ENCODE measurements at places on chromosomes 6 and 20. TPM values are rescaled to one million over a fixed set of nuclear protein-coding genes. Genes with fewer than 3 reads are reported as not detected.
A peak's percentile ranks its signal among the peaks of the same experiment; 100 is the strongest.

Gene RREB1
- 1.5 TPM for polyA plus RNA-seq

Gene CLVS2
- not detected for polyA plus RNA-seq

Gene HSPA1L
- polyA plus RNA-seq: 0.90 TPM

Gene SRMS
- not detected for polyA plus RNA-seq

Gene POLH
- 17.9 TPM for polyA plus RNA-seq

Gene BMP5
- polyA plus RNA-seq: not detected

Gene UBE2C
- polyA plus RNA-seq: not detected

Gene SLC26A8
- not detected for polyA plus RNA-seq

GRCh38 chr6:107495196-107495643 lies 5.3 kb downstream of the SOBP start:
- no peak overlapping the region for H3K27ac ChIP-seq
- H3K4me3 ChIP-seq: no peak overlapping the region
- no peak for DNase-seq
- peaks cover 35% of the 10 kb centered on the region for H3K27me3 ChIP-seq
- H3K4me1 ChIP-seq: peaks cover 13% of the 10 kb centered on the region

- no peaks in the 10 kb centered on the region for H3K27me3 ChIP-seq
- DNase-seq: no peak
- no peak overlapping the region for H3K4me3 ChIP-seq
- H3K36me3 ChIP-seq: peaks cover 2% of the 10 kb centered on the region
Measured at GRCh38 chr6:89630488-89630887, 8.1 kb downstream of the LYRM2 start.

GRCh38 chr6:17919496-17919895 lies 67.9 kb downstream of the KIF13A start:
- DNase-seq: no peak
- no peak overlapping the region for H3K4me3 ChIP-seq
- no peaks in the 10 kb centered on the region for H3K36me3 ChIP-seq
- H3K4me1 ChIP-seq: peaks cover 3% of the 10 kb centered on the region

- peaks cover 85% of the 10 kb centered on the region for H3K27me3 ChIP-seq
- no peak for DNase-seq
- H3K4me3 ChIP-seq: no peak overlapping the region
- no peaks in the 10 kb centered on the region for H3K4me1 ChIP-seq
- H3K27ac ChIP-seq: no peak overlapping the region
- no peaks in the 10 kb centered on the region for H3K36me3 ChIP-seq
Measured at GRCh38 chr6:30443657-30444450, 45.5 kb upstream of the HLA-E start.

DNA sequence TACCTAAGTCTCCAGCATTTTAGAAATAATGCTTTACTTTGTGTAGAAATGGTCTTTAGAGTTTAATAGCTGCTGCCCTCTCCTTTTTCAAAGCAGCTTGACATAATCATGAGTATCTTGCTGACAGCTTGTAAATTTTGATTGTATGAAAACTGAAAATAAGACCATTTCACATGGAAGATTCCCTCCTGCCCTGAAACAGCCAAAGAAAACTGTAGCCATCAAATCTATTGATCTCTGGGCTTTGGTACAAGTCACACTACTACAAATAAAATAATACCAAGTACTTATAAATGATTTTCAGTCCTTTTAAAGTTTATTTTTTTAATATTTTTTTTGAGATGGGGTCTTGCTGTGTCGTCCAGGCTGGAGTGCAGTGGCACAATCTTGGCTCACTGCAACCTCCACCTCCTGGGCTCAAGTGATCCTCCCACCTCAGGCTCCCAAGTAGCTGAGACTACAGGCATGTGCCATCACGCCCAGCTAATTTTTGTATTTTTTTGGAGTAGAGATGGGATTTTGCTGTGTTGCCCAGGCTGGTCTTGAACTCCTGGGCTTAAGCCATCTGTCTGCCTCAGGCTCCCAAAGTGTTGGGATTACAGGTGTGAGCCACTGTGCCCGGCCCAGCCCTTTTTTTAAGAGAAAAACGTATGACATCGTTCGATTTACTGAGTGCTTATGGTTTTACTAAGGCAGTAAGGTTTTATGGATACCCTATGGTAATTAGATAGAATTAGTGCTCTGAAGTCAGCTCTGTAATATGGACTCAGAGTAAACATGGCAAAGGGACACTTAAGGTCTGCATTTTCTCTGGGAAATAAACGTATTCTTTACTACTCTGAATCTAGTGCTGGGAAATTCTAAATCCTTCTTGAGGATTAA lies 7.0 kb downstream of the PTPN1 start:
- H3K27me3 ChIP-seq: no peaks in the 10 kb centered on the region
- H3K4me3 ChIP-seq: peak overlapping the region; percentile 90
- DNase-seq: no peak
- peaks cover 70% of the 10 kb centered on the region for H3K4me1 ChIP-seq
- H3K27ac ChIP-seq: peak overlapping the region; percentile 95

- peaks cover 12% of the 10 kb centered on the region for H3K36me3 ChIP-seq
- no peak overlapping the region for H3K4me3 ChIP-seq
- peaks cover 31% of the 10 kb centered on the region for H3K4me1 ChIP-seq
- DNase-seq: no peak
- H3K27ac ChIP-seq: peak overlapping the region; percentile 27
- no peaks in the 10 kb centered on the region for H3K27me3 ChIP-seq
Measured at GRCh38 chr20:58331961-58332551, 22.5 kb downstream of the RAB22A start.

DNA sequence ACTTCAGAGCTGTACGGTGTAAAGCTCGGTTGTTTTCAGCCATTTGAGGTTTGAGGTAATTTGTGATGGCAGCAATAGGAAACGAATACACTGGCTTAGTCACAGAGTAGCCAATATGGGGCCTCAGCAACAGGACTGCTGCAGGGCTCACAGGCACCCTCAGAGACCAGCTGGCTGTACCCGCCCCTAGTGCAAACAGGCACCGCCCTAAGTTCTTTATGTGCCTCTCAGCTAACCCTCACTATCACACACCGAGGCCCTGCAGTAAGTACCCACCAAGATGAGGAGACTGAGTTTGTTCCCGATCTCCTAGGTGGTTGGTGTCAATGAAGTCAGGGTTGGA lies 11.2 kb upstream of the SERPINB9 start:
- DNase-seq: no peak
- H3K4me1 ChIP-seq: peaks cover 28% of the 10 kb centered on the region
- H3K4me3 ChIP-seq: no peak overlapping the region

- DNase-seq: no peak
- no peak overlapping the region for H3K4me3 ChIP-seq
- no peaks in the 10 kb centered on the region for H3K27me3 ChIP-seq
- H3K27ac ChIP-seq: no peak overlapping the region
- no peaks in the 10 kb centered on the region for H3K36me3 ChIP-seq
Measured at GRCh38 chr6:77337392-77337791, 125.9 kb downstream of the HTR1B start.

DNA sequence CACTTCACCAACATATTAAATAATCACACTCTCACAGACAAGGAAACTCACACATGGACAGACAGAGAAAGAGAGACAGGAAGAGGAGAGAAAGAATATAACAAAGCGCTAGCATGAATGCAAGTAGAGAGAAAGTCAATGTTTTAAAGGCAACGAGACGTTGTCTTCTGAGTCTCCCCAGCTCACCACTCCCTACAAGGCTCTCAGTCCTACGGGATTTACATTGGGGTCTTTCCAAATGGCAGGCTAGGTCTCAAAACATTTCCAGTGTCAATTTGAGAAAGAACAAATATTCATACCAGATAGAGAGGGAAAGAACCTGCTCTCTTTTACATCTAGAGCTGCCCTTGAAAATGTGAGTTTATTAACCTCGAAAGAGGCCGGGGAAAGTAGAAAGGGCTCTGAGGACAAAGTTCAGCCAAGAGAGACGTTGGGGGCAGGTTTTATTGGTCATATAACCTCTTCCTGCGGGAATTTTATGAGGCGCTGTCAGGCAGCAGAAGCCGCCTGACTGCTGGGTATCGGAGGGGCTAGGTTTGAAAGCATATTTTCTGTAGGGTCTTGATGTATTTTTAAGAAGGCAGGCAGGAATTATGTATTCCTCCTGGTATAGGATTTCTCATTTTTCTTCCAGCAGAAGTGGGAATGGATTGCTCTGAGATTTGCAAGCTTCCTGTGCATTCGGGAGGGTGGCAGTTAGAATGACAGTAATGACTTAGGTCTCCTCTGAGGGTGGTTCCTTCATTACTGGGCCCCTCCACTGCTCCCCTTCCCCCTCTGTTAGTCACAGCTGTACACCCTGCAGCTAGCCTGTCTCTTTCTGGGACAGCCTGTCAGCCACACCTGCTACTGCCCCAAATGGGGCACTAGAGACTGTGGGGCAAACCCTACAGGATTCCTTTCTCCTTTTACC lies 34.4 kb upstream of the KIF16B start:
- no peaks in the 10 kb centered on the region for H3K4me1 ChIP-seq
- H3K4me3 ChIP-seq: no peak overlapping the region
- DNase-seq: no peak
- H3K27me3 ChIP-seq: peaks cover 27% of the 10 kb centered on the region

DNA sequence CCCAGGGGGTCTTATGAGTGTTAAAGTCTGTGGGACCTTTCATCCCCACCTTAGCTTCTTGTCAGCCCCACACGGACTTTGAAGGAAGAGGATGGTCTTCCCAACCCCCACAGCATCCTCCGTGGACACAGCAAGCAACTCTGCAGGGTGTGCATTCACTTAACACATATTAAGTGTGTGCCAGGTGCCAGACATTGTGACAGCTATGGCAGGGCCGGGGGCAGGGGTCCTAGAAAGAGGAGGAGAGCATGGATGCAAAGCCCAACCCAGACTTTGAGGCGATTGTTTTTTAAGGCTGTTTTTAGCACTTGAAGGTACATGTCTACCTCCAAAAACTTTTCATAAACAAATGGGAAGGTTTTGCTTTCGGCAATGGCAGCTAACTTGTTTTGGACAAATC lies 121.6 kb upstream of the KCNG1 start:
- H3K27ac ChIP-seq: no peak overlapping the region
- peaks cover 12% of the 10 kb centered on the region for H3K36me3 ChIP-seq
- no peaks in the 10 kb centered on the region for H3K4me1 ChIP-seq
- peaks cover 15% of the 10 kb centered on the region for H3K27me3 ChIP-seq

- H3K27me3 ChIP-seq: peaks cover 3% of the 10 kb centered on the region
- H3K4me1 ChIP-seq: no peaks in the 10 kb centered on the region
- no peaks in the 10 kb centered on the region for H3K36me3 ChIP-seq
- no peak for DNase-seq
- peak overlapping the region; percentile 8 for H3K27ac ChIP-seq
Measured at GRCh38 chr20:18805881-18806280, 7.7 kb upstream of the SCP2D1 start.

- DNase-seq: no peak
- H3K4me3 ChIP-seq: no peak overlapping the region
- peaks cover 5% of the 10 kb centered on the region for H3K27me3 ChIP-seq
- peaks cover 5% of the 10 kb centered on the region for H3K4me1 ChIP-seq
Measured at GRCh38 chr6:105485456-105485855, 82.6 kb upstream of the PREP start.

- no peak for DNase-seq
- H3K4me1 ChIP-seq: peaks cover 18% of the 10 kb centered on the region
Measured at GRCh38 chr6:31858707-31859106, 3.9 kb downstream of the NEU1 start.

GRCh38 chr6:55704421-55704820 lies 125.4 kb upstream of the HMGCLL1 start:
- no peaks in the 10 kb centered on the region for H3K4me1 ChIP-seq
- H3K36me3 ChIP-seq: no peaks in the 10 kb centered on the region
- no peak overlapping the region for H3K27ac ChIP-seq
- no peak for DNase-seq

DNA sequence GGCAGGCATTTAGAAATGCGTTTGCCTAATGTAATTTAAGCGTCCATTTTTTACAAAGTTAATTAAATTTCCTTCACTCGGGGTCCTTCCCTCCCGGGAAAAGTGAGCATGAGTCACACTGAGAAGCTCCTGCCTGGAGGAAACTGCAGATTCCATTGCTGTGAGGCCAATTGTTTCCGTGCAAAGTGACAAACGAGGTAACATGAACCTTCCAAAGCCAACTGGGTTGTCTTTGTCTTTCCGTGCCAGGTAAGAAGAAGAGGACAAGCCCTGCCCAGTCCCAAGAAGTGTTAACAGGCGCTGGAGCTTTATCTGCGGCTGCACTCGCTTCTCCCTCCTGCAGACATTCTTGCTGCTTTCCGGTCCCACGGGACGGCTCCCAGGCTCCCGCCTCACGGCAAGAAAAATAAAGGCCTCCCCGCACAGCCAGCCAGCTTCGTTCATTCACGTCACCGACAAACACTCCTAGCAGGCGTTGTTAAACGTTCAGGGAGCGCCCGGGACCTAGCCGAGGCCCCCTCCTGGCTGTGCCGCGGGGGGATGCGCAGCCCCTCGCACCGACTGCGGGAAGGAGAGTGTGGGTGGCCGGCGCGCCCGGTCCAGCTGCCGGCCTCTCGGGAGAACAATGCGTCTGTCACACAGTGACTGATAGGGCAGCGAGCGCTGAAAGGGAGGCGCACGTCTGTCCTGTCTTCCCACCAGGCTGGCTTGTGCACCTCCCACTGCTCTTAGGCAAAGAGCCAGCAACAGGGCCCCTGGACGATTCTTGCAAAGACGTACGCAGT lies 61.5 kb upstream of the HDDC2 start:
- peaks cover 45% of the 10 kb centered on the region for H3K27me3 ChIP-seq
- peak overlapping the region; percentile 76 for H3K4me3 ChIP-seq
- H3K4me1 ChIP-seq: peaks cover 10% of the 10 kb centered on the region

DNA sequence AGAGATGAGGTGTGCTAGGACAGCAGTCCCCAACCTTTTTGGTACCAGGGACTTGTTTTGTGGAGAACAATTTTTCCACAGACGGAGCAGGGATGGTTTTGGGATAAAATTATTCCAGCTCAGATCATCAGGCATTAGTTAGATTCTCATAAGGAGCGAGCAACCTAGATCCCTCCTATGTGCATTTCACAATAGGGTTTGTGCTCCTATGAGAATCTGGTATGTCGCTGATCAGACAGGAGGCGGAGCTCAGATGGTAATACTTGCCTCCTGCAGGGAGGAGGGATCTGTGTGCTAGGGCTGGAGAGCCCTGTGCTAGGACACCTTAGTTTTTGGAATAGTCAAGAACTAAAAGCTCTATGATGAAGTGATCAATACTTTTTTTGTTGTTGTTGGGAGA lies 2.5 kb downstream of the SMIM13 start:
- no peak for DNase-seq
- H3K27ac ChIP-seq: no peak overlapping the region
- no peaks in the 10 kb centered on the region for H3K36me3 ChIP-seq
- peaks cover 25% of the 10 kb centered on the region for H3K4me1 ChIP-seq
- H3K4me3 ChIP-seq: no peak overlapping the region

GRCh38 chr6:94177429-94177828 lies 758.1 kb upstream of the EPHA7 start:
- no peaks in the 10 kb centered on the region for H3K36me3 ChIP-seq
- H3K27ac ChIP-seq: no peak overlapping the region
- no peak overlapping the region for H3K4me3 ChIP-seq
- no peaks in the 10 kb centered on the region for H3K27me3 ChIP-seq
- no peaks in the 10 kb centered on the region for H3K4me1 ChIP-seq
- no peak for DNase-seq

- peaks cover 22% of the 10 kb centered on the region for H3K36me3 ChIP-seq
- peaks cover 20% of the 10 kb centered on the region for H3K4me1 ChIP-seq
- peak; percentile 19 for DNase-seq
- no peak overlapping the region for H3K4me3 ChIP-seq
- peak overlapping the region; percentile 49 for H3K27ac ChIP-seq
Measured at GRCh38 chr20:3115190-3116107, 30.9 kb upstream of the AVP start.

All from naive B cell (primary cell).